ENCODE measurements at places on chromosomes 7 and 10.
A peak's percentile ranks its signal among the peaks of the same experiment; 100 is the strongest.

DNA sequence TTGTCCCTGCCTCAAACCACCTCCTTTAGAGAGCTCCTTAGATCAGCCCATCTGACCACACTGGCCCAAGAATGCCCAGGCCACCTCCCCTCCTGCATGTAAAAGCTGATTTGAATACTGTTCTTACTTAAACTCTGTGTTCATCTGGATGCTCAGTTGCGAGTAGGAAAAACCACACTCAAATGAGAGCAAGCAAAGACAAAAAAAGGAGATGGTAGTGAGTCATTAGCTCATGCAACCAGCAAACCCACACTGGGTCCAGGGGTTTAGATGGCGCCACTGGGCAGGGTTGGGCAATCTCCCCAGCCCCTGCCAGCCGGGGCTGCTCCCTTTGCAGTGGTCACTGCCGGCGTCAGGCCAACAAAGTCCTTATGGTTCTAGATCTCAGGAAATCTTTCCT is 32.7 kb downstream of the TSPAN15 start:
- no peak for DNase-seq

GRCh38 chr10:60135020-60135419 is 228.7 kb upstream of the CCDC6 start:
- no peak for DNase-seq

- DNase-seq, result peak; percentile 86
These were observed 3.8 kb downstream of the LDB3 start for GRCh38 chr10:86671985-86672710.

DNA sequence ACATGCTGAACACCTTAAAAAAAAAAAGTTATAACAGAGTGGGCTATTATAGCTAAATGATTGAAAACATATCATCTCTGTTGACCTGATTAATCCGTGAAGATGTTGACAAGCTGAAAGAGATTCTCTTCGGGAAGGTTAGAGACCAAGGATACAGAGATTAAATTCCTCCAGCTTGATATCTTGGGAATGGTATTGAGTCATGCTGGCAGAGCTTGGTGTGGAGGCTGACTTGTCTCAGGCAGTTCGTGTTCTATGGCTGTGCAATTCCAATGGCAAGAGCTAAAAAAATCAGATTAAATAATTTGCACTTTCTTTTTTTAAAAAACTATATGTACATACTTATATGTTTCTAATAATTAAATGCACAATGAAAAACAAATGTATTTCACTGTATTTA is 24.9 kb upstream of the CACNA2D1 start:
- no peak for DNase-seq

- DNase-seq, result no peak
These were observed 149.6 kb downstream of the BUB3 start for GRCh38 chr10:123303581-123304337.

DNA sequence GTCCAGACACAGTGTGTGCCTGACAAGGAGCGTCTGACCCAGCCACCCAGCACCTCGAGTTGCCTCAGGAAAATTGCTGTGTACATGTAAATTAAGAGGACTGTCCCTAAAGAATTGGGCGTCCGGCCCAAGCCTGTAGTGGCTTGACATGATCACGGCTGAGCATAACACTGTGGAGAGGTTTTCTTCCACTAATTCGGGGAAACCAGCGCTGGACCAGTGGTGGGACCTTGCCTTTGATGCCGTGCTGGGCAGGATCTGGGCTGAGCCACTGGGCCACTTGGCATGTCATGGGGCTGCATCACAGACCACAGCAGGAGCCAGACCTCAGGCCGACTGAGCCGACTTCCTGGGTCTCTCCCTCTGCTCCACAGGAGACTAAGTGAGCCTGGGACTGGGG is 282.5 kb downstream of the GLRX3 start:
- no peak for DNase-seq

- DNase-seq, result no peak
These were observed 26.3 kb upstream of the WDR11 start for GRCh38 chr10:120824881-120825309.

DNA sequence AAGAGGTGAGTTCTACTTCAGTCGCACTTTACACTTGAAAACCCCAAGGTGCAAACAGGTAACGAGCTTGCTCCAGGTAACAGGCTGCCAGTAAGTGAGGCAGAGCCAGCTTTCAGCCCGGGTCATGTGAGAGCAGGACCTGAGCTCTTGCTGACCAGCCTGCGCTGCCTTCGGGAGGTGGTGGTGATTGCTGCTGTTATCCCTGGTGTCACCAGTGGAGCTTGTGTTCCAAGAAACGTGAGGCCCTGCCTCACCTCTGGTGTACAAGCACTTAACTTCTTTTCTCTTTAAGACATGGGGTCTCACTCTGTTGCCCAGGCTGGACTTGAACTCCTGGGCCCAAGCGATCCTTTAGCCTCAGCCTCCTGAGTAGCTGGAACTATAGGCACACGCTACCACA is 265.0 kb downstream of the CELF2 start:
- no peak for DNase-seq

DNA sequence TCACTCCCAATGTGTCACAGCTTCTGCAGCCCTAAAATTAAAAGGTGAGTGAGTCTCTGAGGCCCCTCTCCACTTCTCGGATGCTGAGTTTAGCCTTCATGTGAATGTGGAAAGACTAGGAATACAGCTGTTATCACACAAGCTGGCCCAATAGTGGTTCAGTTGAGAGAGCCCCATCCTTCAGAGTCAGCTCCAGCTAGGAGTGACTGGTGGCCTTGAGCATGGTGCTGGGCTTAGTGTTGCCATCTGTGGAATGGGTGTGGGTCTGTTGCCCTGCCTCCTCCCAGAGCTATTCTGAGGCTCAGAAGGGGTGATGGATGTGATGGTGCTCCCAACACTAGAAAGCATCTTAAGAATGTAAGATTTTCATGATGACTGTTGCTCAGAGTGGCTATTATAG is 55.8 kb downstream of the FIGNL1 start:
- no peak for DNase-seq

DNA sequence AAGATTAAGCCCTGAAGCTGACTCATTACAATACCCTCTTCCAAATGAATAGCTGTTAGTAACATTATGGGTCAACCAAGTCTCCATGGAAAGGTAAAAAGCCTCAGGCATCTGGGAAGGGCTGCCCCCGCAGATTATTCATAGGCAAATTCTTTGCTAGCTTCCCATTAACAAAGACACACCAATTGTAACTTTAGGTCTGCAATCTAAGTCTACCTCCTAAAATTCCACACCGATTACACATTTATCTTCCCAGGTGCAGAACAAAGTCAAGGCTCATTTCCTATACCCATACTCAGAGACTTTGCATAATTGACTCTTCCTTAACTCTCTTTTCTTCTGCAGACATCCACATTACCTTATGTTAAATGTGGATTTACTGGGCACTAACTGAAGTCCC is 826.3 kb upstream of the MBL2 start:
- no peak for DNase-seq

DNA sequence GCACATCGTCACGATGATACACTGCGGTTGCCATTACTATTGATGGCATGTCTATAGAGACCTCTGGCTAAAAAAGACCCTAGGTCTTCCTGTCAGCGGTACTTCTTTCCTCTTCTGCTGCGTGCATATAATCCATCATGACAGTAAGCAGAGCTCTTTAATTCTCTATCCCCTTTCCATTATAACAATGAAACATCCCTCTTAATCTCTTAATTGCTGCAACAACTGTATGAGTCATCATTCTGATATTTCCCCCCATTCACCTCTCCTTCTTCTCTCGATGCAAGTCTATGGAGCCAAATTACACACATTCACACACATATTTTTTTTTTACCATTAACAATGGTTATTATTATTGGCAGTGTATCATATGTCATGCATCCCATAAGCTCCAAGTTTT is 45.2 kb upstream of the AKR1E2 start:
- DNase-seq, result no peak

DNA sequence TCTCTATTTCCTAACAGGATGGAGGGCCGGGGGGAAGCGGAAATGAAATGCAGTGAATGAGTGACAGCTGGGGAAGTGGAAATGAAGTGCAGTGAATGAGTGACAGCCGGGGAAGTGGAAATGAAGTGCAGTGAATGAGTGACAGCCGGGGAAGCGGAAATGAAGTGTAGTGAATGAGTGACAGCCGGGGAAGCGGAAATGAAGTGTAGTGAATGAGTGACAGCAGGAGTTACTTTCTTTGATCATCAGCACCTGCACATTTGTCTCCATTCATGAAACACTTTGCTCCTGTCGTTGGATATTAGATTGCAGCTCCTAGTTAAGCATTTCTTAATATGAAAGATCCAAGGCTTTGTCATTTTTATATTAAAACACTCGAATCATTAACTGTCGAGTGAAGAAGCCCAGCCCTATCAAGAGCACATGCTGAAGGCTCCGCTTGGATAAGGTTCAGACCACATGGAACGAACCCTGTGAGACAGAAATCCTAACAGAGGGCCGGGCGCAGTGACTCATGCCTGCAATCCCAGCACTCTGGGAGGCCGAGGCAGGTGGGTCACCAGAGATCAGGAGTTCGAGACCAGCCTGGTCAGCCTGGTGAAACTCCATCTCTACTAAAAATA is 406.0 kb upstream of the ADARB2 start:
- DNase-seq, result no peak

- DNase-seq, result no peak
These were observed 125.9 kb downstream of the GRK5 start for GRCh38 chr10:119333146-119333792.

DNA sequence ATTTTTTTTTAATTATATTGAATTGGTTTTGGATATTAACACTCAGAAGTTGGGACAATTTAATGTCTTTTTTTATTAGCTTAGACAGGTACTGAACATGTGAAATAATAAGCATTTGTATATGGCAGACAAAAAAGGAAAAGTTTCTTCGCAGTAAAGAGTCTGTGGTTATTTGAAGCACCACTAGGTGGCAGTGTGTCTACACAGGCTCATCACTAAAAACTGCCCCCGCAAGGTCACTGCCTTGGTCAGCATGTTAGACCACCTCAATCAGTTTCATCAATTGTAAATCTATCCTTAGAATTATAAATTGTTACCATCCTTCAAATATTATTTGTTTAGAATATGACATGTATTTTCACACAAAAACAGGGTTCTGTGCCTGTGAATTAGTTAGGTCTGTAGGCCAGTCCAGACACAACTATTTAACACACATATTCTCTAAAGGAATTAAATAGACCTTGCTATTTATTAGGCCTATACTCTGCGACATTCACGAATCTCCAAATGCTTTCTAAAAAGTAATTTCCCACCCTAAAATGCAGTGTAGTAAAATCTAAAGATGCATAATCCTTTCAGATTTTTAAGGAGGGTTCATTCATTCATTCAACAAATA is 17.0 kb downstream of the PNLIPRP3 start:
- no peak for DNase-seq

DNA sequence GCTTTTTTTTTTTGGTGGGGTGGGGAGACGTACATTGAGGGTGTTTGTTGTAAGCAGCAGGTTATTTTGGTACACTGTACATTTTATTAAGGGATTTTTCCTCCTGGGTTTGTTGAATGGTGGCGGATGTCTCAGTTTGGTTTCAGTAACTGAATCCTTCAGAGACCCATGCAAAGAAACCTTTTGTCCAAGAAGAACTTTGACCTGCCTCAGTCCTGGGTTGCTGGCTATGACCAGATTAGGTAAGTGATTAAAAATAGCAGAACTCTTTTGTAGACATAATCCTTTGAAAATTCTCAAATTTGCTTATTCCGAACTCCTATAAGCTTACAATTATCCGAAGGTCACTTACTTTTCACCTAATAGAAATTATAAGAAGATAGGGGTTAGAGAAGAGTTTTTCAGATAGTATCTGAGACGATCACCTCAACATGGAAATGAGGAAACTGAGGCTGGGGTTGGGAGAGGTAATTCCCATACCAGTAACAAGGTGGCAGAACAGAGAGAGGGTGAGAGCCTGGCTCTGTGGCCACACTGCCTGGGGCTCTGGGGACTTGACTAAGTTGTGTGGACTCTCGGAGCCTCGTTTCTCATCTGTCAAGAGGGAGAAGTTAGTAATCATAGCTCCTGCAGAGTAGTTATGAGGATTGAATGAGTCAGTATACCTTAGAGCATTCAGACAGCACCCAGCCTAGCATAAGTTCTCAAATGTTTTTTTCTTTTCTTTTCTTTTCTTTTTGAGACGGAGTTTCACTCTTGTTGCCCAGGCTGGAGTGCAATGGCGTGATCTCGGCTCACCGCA is 87.4 kb downstream of the CCNY start:
- no peak for DNase-seq

GRCh38 chr7:12815871-12816270 is 128.4 kb downstream of the ARL4A start:
- no peak for DNase-seq

- DNase-seq, result peak; percentile 91
These were observed 86.7 kb downstream of the MDFIC start for GRCh38 chr7:115008465-115009114.

GRCh38 chr10:133528296-133528844 is 1.2 kb downstream of the CYP2E1 start:
- DNase-seq, result no peak

DNA sequence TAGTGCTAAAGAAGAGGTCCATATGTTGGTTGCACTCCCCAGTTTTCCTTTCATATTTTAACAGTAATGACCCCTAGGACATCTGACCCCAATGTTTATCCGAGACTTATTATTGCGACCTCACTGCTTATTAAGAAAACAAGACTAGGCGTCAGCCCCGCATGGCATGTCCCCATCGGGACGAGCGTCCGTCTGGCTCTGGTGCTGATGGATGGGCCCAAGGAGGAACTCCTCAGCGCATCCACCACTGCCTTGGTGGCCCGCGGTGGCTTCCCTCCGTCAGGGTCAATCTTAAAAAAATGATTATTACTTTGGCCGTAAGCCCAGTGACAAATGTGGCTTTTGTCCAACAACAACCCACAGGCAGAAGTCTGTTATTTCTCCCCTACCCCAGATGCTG is 40.1 kb upstream of the CXCL12 start:
- DNase-seq, result no peak

GRCh38 chr7:31648288-31648687 is 38.7 kb upstream of the PPP1R17 start:
- DNase-seq, result no peak

GRCh38 chr7:120467676-120468075 is 194.7 kb downstream of the KCND2 start:
- DNase-seq, result no peak

GRCh38 chr10:3806603-3807002 is 21.6 kb upstream of the KLF6 start:
- DNase-seq, result no peak
